NCI-H345 (cell line): ENCODE measurements at places on chromosomes 1 and 21.

DNA sequence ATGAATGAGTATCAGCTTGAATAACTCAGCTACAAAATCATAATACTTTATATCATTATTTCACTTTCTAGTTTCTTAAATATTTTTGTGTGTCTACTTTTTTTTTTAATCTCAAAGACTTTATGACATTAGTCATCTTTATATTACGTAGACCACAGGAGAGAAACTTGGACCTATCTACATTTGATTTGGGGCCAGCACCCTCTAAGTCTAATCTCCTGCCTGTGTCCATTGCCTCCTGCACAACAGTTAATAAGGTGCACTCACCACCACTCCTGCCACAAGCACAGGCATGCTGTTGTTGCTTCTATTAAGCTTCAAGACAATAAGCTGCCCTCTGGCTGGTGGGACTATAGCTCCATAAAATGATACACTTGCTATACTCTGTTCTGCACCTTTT, 70.4 kb downstream of the DIRAS3 start:
- no peak for DNase-seq

DNA sequence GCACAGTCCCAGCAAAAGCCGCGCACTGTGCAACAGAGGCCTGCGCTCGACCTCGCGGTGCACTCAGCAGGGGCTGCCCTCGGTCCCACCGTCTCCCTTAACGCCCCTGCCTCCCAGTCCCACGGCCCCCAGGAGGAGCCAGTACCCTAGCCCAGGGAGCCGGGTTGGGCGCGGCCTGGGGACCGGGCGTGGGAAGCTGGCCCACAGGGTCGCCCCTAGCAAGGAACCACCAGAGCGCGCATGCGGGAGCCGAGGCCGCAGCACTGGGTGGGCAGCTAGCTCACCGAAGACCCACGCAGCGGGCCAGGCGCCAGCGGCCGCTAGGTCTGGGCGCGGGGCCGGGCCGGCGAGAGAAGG, 21.6 kb upstream of the ZNF678 start:
- DNase-seq: no peak

- DNase-seq: no peak
These were observed 113.8 kb downstream of the UBR4 start for GRCh38 chr1:19096036-19096833.

- no peak for DNase-seq
These were observed 252.4 kb downstream of the TOMM20 start for GRCh38 chr1:234875953-234876855.

DNA sequence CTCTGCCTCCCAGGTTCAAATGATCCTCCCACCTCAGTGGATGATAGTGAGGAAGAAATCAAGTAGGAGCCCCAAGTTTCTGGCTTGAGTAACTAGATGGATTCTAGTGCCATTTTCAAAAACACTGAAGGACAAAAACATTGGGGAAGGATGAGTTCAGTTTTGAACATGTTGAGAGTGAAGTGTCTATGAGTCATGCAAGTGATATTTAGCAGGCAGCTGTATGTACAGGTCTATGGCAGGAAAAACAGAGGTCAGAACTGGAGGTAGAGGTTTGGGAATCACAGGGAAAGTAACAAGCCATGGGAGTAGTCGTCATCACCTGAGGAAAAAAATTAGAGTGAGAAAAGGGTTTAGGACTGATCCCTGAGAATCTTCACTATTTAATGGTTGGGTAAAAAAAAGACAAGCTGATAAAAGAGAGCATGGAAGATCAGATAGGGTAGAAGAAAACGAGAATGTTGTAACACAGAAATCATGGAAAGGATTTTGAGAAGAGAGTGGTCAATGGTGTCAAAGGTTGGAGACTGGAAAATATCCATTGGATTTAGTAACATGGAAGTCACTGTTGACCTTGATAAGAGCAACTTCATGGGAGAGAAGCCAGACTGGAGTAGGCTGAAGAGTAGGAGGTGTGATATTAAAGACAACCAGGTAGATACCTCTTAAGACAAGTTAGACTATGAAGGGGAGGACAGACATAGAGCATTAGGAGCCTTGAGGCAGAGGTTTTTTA, 53.1 kb downstream of the DIPK1A start:
- DNase-seq: peak; percentile 18

GRCh38 chr1:199522936-199523335, 504.6 kb upstream of the NR5A2 start:
- DNase-seq: no peak

GRCh38 chr1:81823082-81823481, 22.3 kb downstream of the ADGRL2 start:
- DNase-seq: no peak

DNA sequence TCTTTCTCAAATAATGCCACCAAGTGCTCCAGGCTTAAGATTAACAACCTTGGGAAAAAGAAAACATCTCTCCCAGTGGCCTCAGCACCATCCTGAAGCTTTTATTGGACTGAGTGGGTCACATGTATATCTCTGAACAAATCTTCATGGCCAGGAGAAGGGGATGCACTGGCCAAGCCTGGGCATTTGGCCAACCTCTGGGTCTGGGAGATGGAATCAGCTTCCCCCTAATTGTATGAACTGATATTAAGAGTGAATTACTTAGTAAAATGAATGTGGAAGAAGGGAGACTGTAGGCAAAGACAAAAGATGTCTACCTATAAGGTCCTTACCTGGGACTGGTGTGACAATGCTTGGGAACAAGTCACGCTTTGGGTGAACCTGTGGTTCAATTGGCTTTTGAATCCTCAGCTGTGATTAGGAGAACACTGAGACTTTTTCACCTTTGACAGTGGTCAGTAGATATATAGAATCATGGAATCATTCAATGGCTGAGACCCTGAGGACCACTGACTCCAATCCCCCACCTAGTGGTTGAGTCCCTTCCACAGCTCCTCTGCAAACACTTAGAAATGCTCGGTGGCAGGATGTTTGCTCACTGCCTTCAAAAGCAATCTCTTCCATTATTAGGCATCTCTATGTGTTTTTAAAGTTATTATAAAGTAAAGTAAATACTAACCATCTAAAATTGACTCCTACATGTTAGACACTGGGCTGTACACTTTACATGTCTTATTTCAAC, 102.6 kb upstream of the ATP1A1 start:
- DNase-seq: no peak

- DNase-seq: no peak
These were observed 5.5 kb upstream of the PLEKHM2 start for GRCh38 chr1:15678578-15678977.

DNA sequence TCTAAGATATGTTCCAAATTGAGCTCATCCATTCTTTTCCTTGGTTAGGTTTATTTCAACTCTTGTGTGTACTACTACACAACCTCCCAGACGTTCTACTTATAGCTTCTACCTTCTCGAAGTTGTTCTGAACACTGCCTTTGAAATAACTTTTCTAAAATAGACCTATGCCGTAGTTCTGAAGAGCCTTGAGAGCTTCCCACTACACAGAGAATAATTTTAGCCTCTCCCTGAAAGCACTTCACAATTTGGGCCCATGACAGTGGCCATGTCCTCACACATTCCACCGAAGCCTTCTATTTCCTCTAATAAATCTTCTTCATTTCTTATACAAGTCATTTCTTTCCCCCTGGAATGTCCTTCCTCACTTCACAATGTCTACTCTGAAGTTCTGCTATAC, 62.2 kb downstream of the CRB1 start:
- DNase-seq: no peak

DNA sequence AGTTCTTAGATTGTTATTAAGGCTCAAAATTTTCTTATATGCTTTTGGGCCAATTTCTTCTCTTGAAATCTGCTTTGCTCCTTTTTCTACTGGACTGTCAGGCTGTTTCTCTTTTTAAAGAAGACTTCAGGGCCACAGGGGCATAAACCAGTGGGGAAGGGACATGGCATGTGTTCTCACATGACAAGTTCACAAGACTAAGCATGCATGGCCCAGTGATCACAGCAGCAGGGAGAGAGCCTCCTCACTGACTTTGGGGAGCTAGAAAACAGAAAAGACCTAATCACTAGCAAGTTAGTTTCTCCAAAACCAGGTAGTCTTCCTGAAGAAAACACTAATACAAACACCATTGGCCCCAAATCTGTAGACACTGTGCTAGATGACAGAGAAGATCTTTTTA, 64.8 kb downstream of the RAB3GAP2 start:
- DNase-seq: no peak

DNA sequence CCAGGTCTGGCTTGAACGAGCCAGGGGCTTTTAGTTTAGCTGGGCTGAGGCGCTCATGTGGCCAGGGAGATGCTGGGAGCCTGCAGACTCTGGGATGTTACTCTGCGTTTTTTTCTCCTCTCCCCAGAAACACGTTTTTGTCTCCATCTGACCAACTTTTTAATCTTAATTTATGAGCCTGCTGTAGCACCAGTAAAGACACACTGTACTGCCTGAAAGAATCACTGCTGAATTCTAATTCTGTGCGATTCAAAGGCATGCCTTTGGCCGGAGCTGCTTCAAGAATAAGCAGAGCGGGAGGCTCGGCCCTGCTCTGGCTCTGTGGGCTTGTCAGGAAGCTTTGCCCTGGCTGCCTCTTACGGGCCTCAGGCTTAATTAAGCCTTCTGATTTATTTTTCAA, 129.5 kb downstream of the CAMTA1 start:
- DNase-seq: no peak

DNA sequence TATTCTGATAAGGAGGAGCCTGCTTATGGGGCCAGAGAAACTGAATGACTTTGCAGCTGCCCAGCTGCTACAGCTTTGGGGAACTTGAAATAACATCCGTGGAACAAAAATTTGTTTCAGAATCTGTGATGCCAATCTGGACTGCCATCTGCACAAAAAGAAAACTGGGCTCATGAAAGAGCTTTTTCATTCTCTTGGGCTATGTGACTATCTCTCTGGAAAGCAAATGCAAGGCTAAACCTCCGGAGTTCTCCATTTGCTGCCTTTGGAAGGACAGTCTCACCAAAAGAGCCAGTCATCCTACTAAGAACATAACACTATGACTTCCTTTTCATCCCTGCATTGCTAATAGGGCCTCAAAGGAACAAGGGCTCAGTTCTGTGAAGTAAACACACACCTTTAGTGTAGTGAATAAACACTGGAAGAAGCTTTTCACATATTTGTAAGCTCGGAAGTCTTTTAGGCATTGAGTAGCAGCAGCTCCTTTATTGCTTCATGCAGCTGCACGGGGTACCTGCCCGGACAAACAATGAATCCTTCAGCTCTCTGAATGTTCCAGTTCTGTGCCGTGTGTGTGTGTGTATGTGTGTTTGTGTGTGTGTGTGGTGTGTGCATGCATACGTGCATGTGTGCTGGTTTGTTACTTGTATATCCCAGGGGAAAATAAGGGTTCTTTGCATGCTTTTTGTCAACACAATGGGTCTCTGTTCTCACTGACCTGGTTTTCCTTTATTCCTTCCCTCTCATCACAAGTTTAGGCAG, 255.5 kb upstream of the SGIP1 start:
- no peak for DNase-seq

GRCh38 chr1:61450872-61451571, 273.9 kb downstream of the TM2D1 start:
- DNase-seq: no peak

GRCh38 chr21:35026617-35027562, 22.2 kb downstream of the RUNX1 start:
- DNase-seq: no peak

GRCh38 chr1:119279456-119280381, 88.9 kb upstream of the HAO2 start:
- no peak for DNase-seq

DNA sequence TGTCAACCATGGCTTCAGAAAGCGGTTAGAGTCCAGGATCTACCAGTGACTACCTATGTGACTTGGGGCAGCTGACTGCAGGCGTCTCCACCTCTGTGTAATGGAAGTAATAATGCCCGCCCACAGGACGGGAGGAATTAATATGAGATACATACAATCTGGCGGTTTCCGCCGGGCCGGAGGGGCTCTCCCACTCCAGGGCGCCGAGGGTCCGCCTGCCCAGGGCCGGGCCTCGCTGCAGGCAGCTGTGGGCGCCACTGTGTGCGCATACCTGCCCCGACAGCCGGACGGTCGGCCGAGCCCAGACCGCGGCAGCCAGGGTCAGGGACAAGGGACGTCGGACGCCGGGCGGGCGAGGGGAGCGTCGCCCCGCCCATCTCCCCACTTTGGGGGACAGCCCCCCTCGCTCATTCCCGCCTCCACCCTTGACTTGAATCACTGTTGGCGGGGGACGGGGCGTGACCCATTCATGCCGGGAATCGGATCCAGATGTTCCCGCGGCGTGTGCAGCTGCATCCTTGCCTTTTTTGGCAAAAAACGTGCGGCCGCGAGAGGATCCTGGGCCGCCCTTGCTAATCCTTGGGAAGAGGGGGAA, 6.0 kb upstream of the SF3A3 start:
- DNase-seq: peak; percentile 75

DNA sequence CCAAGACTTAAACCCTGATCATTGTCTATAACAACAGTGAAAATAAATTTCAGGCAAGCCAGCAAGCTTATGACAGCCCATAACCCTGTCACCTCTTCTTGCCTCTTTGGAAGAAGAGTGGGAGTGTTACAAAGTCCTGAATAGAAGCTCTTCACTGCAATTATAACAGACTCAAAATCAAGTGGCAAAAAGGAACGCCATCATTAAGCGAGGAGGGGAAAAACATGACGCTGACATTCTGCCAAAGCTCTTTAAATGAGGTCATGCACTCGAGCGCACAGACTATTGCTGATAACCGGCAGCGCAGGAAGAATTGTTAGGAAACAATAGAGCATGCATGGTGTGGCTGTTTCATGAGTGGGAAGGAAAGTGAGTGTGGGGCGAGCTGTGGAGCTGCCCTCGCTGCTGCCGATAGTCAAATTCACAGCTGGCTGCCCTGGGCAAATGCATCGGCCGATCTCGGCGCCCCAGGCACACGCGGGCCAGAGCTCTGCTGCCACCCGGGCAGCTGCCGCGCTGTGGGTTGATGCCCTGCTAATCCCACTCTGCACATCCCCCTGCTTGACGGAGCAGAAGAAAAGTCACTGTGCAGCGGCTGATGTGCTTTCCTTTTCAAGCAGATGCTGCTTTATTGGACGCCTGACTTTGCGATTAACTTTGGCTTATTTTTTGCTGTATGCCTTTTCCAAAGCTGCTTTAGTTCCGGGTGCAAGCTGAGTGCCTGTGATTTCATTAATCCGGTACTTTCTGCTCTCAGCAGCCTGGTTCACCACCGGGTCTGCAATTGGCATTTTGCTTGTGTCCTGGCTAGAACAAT, 102.4 kb upstream of the ST6GALNAC5 start:
- DNase-seq: peak; percentile 68

DNA sequence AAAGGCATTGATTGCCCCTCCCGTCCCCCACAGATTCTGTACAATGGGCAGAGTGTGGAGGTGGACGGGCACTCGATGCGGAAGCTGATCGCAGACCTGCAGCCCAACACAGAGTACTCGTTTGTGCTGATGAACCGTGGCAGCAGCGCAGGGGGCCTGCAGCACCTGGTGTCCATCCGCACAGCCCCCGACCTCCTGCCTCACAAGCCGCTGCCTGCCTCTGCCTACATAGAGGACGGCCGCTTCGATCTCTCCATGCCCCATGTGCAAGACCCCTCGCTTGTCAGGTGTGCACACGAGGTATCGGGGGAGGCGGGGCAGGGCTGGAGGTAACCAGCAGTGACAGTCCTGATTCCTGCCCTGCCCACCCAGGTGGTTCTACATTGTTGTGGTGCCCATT, 44.8 kb upstream of the KDM4A start:
- no peak for DNase-seq

- no peak for DNase-seq
These were observed 674.5 kb downstream of the MATN1 start for GRCh38 chr1:30048905-30049304.

GRCh38 chr21:42655796-42656770, 2.7 kb downstream of the PDE9A start:
- DNase-seq: peak; percentile 67
